Activated T-cell treated with anti-CD3 and anti-CD28 coated beads, Interleukin-2, amount 50 U/mL, for 1 hour (primary cell): ENCODE measurements at places on chromosomes 13 and 19.
A peak's percentile ranks its signal among the peaks of the same experiment; 100 is the strongest.

DNA sequence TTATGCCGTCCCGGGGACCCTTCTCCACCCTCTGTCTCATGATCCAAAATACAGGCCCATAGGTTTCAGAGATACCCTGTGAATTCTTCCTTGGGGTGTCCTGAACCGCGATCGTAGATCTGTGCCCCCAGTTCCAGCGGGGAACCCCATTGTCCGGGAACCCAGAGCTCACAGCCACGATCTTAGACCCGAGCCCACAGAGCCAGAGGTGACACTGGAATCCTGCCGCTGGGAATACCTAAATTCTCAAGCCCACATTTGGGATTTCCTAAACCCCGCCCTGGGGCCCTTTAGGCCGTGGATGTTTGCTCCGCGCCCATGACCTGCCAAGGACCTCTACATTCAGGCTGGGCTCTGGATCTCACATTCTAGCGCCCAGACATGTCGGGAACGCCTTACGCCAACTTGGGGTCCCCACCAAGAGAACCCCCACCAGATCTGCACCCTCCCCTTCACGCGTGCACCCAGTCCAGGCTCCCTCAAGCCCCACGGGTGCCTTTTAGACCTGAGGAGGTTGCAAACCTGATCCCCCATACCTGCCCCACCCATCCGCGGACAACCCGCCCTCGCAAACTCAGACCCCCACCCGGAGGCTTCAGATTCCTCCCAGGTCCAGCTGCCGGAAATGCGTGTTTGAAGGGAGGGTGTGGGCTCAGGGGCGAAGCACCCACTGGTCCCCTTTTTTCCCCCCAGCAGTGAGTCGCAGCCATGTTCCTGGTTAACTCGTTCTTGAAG is 605 bp downstream of the CAPNS1 start:
- peak; percentile 60 for DNase-seq

DNA sequence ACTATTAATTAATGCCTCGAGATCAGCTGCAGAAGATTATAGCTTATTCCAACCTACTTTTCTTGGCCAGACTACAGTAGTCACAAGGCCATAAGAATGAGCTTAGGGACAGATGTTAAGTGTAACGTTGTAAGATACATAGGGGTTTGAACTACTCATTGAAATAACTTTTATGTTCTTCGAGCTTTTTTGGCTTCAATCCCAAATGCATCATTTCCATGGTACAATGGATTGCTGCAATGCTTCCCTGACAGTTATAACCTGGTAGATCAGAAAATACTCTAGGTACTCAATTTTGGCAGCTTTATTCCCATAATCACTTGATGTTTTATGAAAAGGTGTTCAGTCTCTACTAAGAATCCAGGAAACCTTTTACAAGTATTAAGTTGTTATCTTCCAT is 2216.7 kb upstream of the PCDH20 start:
- no peak for DNase-seq

DNA sequence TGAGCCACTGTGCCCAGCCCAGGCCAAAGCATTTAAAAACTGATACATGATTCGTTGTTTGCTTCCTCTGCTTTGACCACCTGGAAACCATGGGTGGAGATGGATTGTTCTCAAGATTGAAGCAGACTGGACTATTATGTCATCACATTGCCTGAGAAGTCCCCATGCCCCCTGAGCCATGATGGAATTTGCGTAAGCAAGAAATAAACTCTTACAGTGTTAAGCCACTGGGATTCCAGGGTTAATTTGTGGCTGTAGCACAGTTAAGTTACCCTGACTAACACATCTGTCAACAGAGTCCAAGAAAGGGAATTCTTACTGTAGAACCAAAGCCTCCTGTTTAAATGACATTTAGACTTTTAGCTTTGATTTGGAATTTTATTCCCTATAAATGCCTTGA is 19.4 kb upstream of the DHRS12 start:
- no peak for DNase-seq

GRCh38 chr13:67023130-67023876 is 206.8 kb downstream of the PCDH9 start:
- DNase-seq, result no peak

GRCh38 chr19:20259615-20260014 is 92.6 kb downstream of the ZNF486 start:
- no peak for DNase-seq

DNA sequence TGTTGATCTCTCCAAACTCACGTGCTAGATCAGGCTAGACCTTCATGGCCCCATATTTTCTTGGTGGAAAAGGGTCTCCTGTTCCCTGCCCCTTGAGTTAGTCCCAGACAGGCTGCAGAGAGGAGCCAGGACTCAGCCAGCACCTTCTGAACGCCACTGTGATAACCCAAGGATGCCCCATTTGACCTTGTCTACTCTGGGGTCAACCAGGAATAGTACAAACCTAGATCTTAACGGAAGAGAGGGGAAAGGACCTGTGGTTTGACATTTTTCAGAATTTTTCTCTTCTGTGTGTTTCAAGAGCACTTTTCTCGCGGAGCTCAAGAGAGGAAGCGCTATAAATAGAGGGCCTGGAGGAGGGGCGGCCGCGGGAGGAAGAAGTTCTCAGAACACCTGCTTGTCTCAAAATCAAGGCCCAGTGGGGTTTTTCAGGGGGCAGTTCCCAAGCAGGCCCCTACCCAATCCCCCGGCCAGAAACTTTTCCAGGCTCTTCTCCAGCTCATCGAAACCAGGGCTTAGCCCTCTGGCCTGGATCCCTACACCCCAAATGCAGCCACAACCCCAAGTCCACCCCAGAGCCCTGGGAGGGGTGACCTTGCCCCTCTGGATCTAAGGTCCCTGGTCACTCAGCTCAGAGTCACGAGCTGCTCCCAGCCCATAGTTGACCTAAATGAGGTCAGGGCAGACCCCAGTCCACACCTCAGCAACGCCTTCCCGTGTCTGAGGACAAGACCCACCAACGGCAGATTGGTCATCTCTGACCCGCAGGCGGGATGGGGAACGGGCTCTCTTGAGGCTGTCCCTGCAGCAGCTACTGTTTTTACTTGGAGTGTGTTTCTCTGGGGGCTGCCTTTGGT is 75.6 kb upstream of the TM9SF2 start:
- DNase-seq, result peak; percentile 59
